ENCODE measurements at places on chromosomes 7 and 10.

GRCh38 chr10:120426306-120426705, 30.7 kb upstream of the PLPP4 start:
- DNase-seq = no peak

DNA sequence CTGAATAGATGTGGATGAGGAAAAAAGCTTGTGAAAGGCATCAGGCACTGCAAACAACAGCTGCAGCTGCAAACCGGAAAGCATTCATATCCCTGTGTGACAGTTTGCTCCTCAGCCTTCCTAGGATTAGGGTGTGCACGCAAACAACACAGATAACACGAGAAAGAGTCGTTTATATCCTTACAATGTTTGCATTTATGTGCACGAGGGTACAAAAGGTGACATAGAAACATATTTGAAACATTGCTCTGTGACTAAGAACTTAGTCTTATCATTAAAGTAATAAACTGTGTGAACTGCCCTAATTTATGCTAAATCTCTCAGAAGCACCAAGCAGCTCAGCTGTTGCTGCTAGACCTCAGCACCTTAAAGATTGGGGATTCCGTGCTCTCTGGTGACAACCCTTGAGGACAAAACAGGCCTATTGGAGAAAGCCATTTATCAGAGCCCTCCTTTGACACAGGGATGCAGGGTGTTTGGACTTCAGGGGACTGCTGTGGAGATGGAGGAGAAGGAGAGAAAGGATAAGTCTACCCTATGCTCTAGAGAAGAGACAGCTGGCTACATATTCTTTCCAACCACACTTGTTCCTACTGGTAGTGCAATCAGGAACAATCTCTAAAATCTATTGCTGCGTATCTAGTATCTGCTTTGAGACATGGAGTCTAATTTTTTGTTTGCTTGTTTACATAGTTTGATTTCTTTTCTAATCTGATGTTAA, 176.2 kb downstream of the GNAT3 start:
- DNase-seq = no peak

GRCh38 chr7:20542594-20542993, 72.9 kb upstream of the ABCB5 start:
- no peak for DNase-seq

GRCh38 chr10:71801361-71801760, 28.0 kb upstream of the VSIR start:
- DNase-seq = no peak

DNA sequence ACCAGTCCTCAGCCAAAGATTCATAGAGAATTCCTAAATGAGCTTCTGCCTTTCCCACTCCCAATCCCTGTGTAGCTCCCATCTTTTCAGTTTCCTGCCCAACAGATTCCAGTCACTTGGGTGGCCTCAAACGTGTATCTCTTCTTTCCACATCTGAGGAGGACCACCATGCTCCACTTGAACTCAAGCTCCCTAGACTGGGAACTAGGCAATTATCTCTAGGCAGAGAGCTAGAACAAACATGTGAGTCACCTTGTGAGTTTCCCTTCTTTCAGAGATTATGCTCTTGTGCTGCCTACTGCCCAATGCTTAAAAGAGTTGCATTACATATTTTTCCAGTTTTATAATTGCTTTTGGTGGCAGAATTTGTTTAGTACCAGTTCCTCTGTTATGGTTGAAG, 178.0 kb downstream of the MDFIC start:
- DNase-seq = no peak

GRCh38 chr10:132610071-132610701, 72.6 kb downstream of the INPP5A start:
- DNase-seq = no peak

DNA sequence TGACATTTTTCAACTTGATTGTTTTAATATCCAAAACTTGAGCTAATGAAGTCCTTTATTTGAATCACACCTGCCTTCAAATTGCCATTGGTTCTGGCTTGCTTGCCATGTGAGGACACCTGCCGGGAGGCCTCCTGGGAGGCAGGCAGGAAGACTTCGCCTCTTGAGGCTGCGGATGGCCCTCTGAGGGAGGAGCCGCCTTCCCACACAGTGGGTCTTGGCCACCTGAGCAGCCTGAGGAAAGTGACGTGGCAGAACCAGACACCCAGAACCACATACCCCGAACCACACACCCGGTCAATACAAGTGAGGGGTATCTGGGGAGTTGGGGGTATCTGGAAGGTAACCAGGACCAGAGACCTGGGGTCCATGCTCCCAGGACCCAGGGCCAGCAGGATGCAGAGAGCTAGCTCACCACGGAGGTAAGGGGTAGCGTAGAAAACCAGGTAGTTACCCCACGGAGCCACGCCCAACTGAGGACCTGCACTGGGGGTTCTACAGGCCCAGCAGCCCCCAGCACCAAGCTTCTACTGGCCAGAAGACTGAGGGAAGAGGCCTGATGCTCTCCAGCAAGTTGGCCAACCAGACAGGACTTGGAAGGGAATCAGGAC, 300.5 kb downstream of the TCERG1L start:
- DNase-seq = no peak

DNA sequence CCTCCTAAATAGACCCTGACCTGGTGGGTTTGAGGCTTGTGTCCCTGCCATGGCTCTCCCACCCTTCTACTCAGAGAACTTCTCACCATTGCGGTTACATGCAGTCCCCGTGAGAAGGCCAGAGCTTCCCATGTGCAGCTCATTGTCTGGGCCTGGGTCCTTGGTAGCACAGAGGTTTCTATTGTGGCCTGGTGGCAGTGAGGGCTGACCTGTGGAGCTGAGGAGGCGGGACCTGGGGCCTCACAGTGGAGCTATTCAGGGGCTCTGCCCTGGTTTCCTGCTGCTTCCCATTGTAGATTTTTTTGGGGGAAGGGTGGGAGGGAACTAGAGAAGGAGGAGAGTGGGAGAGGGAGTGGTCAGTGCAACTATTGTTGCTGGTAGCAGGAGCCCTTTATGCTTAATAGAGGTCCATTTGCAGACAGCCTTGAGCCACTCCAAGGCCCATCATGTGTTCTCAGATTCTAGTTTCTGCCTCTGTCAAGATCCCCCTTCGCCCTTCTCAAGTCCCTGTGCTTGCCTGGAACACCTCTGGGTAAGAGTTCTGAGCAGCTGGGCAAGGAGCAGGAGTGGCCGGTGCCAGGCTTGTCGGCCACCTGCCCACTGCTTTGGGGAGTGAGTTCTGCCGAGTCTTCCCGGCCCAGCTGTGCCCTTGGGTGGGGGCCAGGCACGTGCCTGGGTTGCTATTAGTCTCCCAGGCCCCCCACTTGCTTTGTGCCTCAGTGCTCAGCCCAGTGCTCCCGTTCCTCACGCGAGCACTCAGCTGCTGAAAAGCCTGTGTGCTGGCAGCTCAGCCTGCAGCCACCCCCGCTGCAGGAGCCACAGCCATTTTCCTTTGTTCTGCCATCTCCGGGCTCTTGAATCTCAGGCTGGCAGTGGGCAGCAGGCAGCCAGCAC, 10.7 kb downstream of the TSPAN14 start:
- DNase-seq = no peak

- no peak for DNase-seq
These were observed 1065.8 kb downstream of the REEP3 start for GRCh38 chr10:64586934-64587503.

GRCh38 chr10:98370831-98371820, 43.9 kb downstream of the PYROXD2 start:
- no peak for DNase-seq

- no peak for DNase-seq
These were observed 73.5 kb downstream of the MALSU1 start for GRCh38 chr7:23372611-23373010.
